ENCODE measurements at places on chromosomes 3 and 15. TPM values are rescaled to one million over a fixed set of nuclear protein-coding genes. Genes with fewer than 3 reads are reported as not detected.

DNA sequence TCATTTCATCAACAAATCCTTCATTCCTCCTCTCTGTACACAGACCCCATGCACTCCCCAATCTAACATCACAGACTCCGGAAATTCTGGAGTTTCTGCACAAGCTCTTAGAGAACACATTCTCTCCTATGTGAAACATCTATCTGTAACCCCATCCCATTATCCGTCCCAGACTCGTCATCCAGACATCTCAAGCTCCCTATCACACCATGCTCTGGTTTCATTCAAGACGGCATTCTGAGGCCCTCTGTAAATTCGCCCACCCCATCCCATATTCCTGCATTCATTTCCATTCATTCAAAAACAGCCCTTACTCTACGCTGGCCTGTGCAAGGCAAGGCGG lies 575 bp downstream of the LEO1 start:
- DNase-seq = no peak

GRCh38 chr15:99983886-99984286 lies 250.6 kb upstream of the LYSMD4 start:
- DNase-seq = no peak

DNA sequence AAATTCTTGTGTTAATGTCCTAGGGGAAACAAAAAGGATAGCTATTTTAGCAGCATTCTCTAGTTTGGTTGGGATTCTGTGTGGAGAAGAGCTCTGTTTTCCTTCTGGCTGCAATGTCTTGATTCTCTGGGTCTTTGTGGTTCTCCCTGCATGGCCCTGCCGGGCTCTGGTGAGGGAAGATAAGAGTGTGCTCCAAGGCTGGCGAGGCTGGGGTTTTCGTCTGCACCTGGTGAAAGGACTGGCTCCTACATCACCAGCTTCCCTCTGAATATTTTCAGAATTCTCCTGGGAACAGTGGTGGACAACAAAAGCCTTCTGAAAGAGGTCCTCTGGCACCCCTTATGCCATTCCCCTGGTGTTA lies 38.1 kb upstream of the SFMBT1 start:
- DNase-seq = no peak

The CDC25A gene
- 11.6 TPM for polyA plus RNA-seq

The SNURF gene
- 57.2 TPM for polyA plus RNA-seq

All from right renal pelvis (tissue), 4 donors.